ENCODE measurements at places on chromosomes 7 and 10.

GRCh38 chr7:93364806-93365205, 132.6 kb downstream of the VPS50 start:
- no peak for DNase-seq

DNA sequence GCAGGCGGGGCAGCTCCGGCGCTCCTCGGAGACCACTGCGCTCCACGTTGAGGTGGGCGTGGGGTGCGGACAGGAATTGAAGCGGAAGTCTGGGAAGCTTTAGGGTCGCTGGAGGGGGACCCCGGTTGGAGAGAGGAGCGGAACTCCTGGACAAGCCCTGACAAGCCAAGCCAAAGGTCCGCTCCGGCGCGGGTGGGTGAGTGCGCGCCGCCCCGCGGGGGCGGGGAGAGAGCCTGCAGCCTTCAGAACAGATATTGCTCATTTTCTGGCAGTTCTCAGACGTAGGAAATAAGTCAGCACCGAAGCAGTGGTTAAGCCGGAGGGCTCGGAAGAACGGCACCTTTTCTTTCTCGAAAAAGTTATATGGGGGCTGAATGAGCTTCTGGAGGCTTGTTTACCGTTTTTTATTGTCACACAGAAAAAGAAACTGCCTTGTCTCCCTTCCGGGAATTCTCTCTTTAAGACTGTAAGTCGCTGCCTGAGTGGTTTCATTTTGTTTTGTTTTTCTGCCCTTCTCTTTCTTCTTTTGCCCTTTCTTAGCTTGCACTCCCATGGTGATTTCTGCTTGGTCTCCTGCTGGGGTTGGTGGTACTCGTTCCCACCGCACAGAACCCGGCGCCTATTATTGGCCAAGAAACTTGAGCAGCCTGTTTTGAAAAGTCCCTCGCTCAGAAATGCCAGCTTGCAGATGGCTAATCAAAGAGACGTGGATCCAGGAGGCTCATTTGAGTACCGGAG, 732 bp downstream of the FAS start:
- no peak for DNase-seq

- DNase-seq, result no peak
These were observed 278.1 kb downstream of the HTR7 start for GRCh38 chr10:90579602-90580242.

GRCh38 chr10:75772153-75772887, 340.9 kb downstream of the LRMDA start:
- DNase-seq, result peak; percentile 24

GRCh38 chr10:112950714-112951358, 789 bp downstream of the TCF7L2 start:
- DNase-seq, result no peak

DNA sequence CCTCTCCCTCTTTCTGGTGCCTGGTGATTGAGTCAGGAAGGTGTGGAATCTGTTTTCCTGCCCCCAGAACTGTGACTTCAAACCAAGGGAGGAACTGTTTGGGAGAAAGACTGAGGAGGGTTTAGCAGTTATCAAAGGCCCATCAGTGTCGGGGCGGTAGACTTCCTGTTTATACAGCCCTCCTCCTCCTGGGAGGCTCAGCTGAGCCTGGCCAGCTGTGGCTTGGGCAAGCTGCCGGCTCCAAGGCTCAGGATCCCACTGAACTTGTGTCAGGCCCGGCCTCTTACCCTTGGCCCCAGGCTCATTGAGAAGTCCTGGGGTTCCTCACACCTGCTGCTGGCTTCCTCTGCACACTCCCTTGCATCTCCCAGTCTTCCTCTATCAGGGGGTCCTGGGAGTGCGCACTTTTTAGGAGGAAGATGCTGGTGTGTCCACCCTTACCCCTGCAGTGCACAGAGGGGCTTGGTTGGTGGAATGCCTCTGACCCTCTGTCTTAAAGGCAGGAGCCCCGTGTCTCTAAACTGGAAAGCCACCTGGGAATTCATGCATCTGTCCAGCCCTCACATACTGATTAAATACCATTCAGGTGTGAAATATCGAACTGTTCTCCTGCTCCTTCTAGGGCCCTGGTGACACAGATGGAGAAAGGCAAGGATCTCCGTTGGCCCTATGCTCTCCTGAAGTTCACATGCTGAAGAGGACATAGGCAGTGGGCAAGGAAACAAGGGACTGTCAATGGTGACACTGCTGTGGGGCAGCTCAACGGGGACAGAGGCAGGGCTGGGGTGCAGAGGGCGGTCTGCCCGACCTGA, 32.4 kb downstream of the CXCL12 start:
- DNase-seq, result no peak
